OCI-M1 (cell line): ENCODE measurements at places on chromosomes 3 and 15.

DNA sequence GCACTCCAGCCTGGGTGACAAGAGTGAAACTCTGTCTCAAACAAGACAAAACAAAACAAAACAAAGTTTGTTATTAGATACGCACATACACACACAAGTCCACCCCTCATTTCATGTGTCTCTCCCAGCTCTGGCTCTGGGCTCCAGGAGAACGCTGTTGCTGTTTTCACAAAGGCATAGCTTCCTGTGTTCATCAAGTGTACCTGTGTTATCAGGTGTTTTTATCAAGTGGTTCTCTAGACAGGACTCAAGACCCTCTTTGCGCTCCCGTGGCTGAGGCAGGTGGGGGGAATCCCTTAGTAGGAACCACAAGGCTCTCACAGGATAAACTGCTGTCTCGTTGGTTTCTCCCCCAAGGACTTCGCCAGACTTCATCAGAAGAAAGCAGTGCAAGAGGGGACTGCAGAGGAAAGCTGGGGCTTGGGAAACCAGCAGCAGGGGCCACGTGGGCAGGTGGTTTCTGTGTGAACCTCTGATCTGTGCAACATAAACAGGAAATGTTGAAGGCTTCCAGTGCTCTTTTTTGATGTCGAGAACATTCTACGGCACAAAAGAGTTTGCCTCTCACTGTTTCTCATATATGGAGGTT lies 6.9 kb upstream of the PPP1R2 start:
- DNase-seq, result no peak

DNA sequence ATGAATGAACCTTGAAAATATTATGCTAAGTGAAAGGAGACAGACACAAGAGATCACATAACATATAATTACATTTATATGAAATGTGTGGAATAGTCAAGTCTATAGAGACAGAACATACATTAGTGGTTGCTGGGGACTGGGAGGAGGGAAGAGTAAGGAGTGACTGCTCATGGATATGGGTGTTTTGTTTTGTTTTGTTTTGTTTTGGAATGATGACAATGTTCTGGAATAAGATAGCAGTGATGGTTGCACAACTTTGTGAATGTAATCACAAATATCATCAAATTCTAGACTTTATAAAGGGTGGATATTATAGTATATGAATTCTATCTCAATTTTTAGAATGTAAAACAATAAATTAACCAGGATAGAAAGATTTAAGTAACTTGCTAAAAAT lies 57.4 kb upstream of the PHLDB2 start:
- DNase-seq, result no peak

GRCh38 chr3:13108861-13109260 lies 35.6 kb upstream of the IQSEC1 start:
- DNase-seq, result no peak

GRCh38 chr15:41892621-41893421 lies 1.0 kb downstream of the SPTBN5 start:
- no peak for DNase-seq

DNA sequence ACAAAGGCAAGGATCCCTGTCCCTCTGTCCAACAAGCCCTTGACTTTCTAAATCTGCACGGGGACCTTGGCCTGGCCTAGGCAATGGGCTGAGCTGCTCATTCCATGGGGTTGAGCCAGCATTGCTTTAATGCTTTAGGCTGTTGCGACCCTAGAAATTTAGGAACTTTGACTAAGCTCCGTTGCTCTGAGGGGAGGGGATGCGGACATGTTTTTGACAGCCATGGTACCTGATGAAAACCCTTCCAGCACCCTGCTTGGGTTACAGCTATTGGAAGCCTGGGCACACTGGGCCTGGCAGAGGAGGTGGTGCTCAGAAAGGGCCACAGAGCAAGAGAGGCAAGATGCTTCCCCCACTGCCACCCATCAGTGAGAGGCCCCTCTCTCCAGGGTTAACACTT lies 37.1 kb downstream of the SYNM start:
- no peak for DNase-seq

DNA sequence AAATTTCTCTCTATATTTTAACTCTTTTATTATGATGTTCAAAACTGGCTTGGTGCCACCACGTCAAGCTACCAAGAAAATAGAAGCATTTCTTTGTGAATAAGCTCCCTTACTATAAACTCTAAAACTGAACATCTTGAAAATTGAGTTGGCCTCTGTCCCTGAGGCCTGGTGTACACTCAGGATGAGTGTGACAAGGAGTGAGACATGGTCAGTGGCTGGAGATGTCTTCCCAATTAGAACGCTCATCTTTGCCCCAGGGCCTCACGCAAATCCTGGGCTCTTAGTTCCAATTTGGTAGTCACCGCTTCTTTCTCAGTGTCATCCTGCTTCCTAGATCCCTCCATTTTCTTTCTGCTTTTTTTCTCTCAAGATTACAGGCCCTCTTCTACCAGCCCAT lies 26.2 kb downstream of the SLC2A2 start:
- no peak for DNase-seq

- DNase-seq, result no peak
Observed at GRCh38 chr3:94081884-94082283, 19.0 kb downstream of the NSUN3 start.

GRCh38 chr3:111498022-111498421 lies 44.0 kb upstream of the CD96 start:
- no peak for DNase-seq

GRCh38 chr15:93671387-93671943 lies 559.9 kb upstream of the MCTP2 start:
- DNase-seq, result no peak

DNA sequence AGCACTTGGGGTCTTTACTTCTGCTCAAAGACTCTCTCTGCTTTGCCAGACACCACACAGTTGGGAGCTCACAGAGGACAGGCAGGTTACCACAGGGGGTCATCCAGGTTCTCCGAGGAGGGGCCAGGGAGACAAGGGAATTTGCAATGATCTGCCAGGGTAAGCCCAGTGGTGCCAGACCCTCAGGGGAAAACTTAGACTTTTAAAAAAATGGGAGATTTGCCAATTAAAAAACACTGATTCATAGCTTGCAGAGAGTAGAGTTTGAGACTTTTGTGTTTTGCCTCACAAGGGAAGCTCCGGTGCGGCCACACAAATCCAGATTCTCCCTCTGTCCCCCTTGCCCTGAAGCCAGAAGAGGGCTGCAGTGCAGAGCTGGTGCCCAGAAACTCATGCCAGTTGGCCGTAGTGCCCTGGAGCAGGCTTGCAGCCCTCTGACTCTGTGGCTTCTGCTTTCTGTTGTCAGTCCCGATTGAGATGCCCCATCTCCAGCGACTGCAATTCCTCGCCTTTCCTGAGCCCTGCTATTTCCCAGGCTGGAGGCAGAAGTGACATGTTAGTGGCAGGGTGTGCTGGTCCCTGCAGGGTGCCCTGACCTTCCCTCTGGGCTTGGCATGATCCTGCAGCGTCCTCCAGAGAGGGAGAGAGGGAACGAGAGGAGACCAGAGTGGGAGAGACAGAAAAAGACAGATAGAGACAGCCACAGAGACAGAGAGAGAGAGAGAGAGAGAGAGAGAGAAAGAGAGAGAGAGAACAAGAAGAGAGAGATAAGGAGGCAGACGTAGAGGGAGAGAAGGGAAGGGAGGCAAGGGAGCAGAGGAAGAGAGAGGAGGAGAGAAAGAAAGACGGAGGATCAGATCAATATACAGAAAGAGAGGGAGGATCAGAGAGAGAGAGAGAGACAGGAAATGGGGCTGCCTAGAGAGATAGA lies 46.0 kb downstream of the RHCG start:
- no peak for DNase-seq

DNA sequence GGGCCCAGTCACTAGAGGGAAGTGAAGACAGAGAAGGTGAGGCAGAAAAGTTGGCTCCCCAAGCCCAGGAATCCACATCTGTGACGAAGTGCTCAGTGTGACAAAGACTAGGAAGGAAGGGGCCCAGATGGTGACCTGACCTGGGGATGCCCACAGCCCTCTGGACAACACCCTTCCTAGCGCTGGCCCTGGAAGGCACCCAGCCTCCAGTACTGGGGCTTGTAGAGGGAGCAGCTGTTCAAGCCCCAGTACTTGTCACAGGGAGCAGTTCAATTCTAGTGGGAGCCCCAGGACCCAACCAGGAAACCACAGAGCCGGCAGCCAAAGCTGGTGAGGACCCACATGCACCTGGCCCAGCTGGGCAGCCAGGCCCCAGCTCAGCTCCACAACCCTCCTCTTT lies 190.8 kb downstream of the XXYLT1 start:
- DNase-seq, result no peak

- DNase-seq, result peak; percentile 33
Observed at GRCh38 chr3:128067489-128067888, 15.3 kb downstream of the SEC61A1 start.

DNA sequence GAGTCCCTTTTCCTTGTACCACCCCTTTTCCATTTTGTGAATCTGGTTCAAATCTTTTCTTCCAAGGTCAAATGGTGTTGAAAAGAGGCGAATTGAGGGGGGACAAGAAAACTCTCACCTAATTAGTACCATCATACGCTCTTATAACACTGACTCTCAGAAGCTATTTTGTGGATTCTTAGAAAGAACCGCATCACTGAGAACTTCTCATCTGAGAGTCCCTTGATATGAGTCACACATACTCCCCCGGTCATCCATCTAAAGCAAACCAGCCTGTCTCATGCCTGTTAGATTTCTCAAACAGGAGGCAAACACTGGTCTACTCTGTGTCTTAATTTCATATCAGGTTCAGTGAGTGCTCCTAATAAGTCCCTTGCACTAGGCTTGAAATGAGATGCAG lies 76.5 kb upstream of the SPRED1 start:
- DNase-seq, result peak; percentile 8

GRCh38 chr15:57109005-57109404 lies 190.6 kb downstream of the TCF12 start:
- no peak for DNase-seq

DNA sequence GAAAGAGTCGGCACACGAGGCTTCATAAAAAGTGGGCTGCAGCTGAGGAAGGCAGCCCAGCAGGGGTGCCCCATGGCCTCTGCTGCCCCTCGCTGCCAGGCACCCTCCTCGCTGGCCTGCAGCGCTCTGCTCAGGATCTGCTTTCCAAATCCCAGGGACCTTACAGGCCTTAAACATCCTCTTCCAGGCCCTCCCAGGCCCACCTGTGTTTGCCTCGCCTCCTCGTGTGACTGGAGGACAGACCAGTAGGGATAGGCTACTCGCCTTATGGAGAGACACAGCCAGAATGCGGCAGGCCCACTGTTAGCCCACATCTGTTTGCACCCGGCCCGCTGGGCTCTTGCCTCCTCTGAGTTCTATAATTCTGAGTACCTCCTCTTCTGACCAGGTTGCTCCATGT lies 124.5 kb upstream of the PLXNA1 start:
- DNase-seq, result no peak

DNA sequence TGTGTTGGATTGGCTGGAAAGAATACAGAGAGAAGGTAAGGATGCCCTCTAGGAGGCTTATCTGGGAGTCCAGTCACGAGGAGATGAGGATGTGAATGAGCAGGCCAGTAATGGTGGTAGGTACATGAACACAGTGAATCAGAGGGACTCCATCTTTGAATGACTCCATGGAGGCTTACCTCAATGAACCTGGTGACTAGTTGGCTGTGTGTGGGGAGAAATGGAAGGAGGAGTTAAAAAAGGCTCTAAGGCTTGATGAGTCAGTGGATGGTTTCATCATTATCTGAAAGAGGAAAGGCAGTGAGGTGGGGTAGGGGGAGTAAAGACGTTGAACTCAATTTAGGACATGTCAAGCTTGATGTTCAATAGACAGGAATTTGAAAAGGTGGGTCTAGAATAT lies 61.1 kb downstream of the KCNAB1 start:
- DNase-seq, result no peak
